ENCODE measurements at places on chromosomes 6 and 20. TPM values are rescaled to one million over a fixed set of nuclear protein-coding genes. Genes with fewer than 3 reads are reported as not detected.

LY86 gene
- 1.1 TPM for polyA plus RNA-seq

APMAP gene
- polyA plus RNA-seq: 93.9 TPM

TCP11 gene
- polyA plus RNA-seq: 2.2 TPM

CNR1 gene
- 0.85 TPM for polyA plus RNA-seq

L3MBTL1 gene
- polyA plus RNA-seq: 27.8 TPM

MUC21 gene
- polyA plus RNA-seq: 0.09 TPM

ADGRB3 gene
- polyA plus RNA-seq: 3.5 TPM

DNAH8 gene
- 0.79 TPM for polyA plus RNA-seq

HLA-DQB1 gene
- polyA plus RNA-seq: 13.7 TPM

C6orf132 gene
- 5.8 TPM for polyA plus RNA-seq

IPCEF1 gene
- 9.8 TPM for polyA plus RNA-seq

IP6K3 gene
- polyA plus RNA-seq: 0.83 TPM

SMLR1 gene
- 3.3 TPM for polyA plus RNA-seq

RIMS1 gene
- 2.8 TPM for polyA plus RNA-seq

SIGLEC1 gene
- 1.3 TPM for polyA plus RNA-seq

CFAP61 gene
- polyA plus RNA-seq: 2.8 TPM

FILIP1 gene
- polyA plus RNA-seq: 2.0 TPM

CALHM5 gene
- 3.4 TPM for polyA plus RNA-seq

C6orf58 gene
- polyA plus RNA-seq: 0.52 TPM

SLC22A3 gene
- polyA plus RNA-seq: 7.2 TPM

HLA-A gene
- polyA plus RNA-seq: 179 TPM

GCNT2 gene
- polyA plus RNA-seq: 14.6 TPM

HECA gene
- polyA plus RNA-seq: 14.4 TPM

CFB gene
- 8.4 TPM for polyA plus RNA-seq

FAM209B gene
- polyA plus RNA-seq: 0.48 TPM

CDSN gene
- not detected for polyA plus RNA-seq

TRERF1 gene
- polyA plus RNA-seq: 18.3 TPM

LRRC1 gene
- polyA plus RNA-seq: 24.4 TPM
